ENCODE measurements at places on chromosomes 2 and 18.

DNA sequence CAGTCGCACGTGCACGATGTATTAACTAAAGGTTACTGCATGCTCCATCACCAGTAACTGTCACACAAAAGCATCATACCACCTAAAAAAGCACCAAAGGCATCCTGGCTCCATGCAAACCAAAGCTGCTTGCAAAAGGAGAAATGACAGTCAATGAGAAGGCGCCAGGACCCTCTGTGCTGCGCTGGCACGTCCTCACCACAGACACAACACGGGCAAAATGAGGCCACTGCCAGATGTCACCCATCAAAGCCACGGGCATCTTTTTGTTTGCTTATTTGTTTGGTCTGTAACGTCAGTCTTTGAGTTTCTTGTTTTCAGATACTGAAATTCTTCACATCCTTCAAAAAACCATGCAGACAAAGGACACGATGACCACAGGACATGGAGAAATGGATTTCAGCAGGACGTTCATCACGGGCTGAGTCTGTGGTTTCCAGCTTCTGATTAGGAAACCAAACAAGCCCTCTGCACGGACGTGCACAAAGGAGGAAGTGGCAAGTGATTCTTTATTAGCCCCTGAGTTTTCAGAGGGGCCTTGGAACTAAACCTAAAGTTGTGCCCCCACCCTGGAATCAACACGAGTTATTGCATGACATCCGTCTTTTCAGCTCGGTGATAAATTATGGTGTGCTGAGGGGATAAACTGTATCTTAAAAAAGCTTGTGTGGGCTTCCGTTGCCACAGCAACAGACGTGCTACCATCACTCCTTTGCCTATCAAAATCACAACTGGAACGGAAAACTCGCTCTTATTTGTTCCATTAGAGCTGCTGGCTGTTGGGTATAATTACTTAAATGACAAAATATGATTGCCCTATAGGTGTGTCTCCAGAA, 181.8 kb downstream of the EIPR1 start:
- H3K4me3 ChIP-seq = no peak overlapping the region
- H3K4me1 ChIP-seq = no peaks in the 10 kb centered on the region
- H3K36me3 ChIP-seq = peaks cover 9% of the 10 kb centered on the region
- no peaks in the 10 kb centered on the region for H3K27me3 ChIP-seq
- no peak overlapping the region for H3K27ac ChIP-seq
- no peak for DNase-seq

- H3K36me3 ChIP-seq = no peaks in the 10 kb centered on the region
- H3K27ac ChIP-seq = peak overlapping the region; percentile 77
- peak overlapping the region; percentile 61 for H3K4me3 ChIP-seq
- peak; percentile 13 for DNase-seq
- H3K27me3 ChIP-seq = no peaks in the 10 kb centered on the region
These were observed 217.5 kb downstream of the CAMKMT start for GRCh38 chr2:44579115-44579836.

GRCh38 chr2:47003641-47004427, 88.2 kb upstream of the MCFD2 start:
- peaks cover 10% of the 10 kb centered on the region for H3K36me3 ChIP-seq
- DNase-seq = no peak
- H3K27me3 ChIP-seq = no peaks in the 10 kb centered on the region
- no peak overlapping the region for H3K4me3 ChIP-seq

DNA sequence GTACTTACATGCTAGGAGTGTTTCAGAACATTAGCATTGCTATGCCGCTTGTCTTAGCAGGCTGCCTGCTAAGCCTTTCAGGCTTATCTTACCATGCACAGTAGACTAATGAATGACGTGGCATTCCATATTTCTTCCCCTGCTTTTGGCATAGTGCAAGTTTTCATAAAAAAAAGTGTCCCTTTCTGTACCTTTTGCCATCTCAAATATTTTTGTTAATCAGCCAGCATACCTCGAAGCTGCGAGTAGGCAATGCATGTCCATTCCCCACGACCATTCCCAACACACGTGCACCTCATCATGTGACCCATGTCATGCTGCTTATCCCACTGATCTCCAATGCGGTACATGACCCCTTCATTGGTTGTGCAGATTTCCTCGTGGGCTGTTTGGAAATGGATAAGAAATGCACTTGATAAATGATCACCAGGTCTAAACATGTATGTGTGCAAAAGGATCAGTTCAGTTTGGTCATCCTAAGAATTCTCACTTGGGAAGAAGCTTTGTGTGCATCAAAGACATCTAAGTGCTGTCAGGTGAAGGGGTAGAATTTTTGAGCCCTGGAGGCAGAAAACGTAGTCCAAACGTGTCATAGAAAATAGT, 13.9 kb downstream of the FN1 start:
- no peaks in the 10 kb centered on the region for H3K4me1 ChIP-seq
- no peaks in the 10 kb centered on the region for H3K36me3 ChIP-seq
- no peak for DNase-seq
- H3K27ac ChIP-seq = no peak overlapping the region
- H3K4me3 ChIP-seq = no peak overlapping the region

GRCh38 chr18:52468496-52468895, 128.5 kb downstream of the DCC start:
- H3K27me3 ChIP-seq = no peaks in the 10 kb centered on the region
- H3K27ac ChIP-seq = no peak overlapping the region
- DNase-seq = no peak
- H3K4me3 ChIP-seq = no peak overlapping the region
- H3K36me3 ChIP-seq = no peaks in the 10 kb centered on the region

GRCh38 chr18:8548186-8548585, 61.1 kb upstream of the RAB12 start:
- H3K4me1 ChIP-seq = no peaks in the 10 kb centered on the region
- no peak overlapping the region for H3K4me3 ChIP-seq
- no peak for DNase-seq
- no peaks in the 10 kb centered on the region for H3K36me3 ChIP-seq
- no peak overlapping the region for H3K27ac ChIP-seq

DNA sequence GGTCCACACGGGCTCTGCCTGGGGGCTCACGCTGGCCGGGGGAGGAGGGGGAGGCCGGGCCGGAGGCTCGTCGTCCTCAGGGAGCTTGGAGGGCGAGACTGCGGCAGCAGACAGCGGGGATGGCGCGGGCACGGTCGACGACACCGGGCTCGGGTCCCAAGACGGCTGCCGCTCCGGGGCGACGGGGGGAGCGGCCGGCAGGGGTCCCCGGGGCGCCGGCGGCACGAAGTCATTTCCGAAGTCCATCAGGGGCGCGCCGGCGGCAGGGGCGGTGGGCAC, 491 bp downstream of the RTN4 start:
- no peak for DNase-seq
- no peaks in the 10 kb centered on the region for H3K27me3 ChIP-seq
- H3K27ac ChIP-seq = peak overlapping the region; percentile 99
- peak overlapping the region; percentile 98 for H3K4me3 ChIP-seq

DNA sequence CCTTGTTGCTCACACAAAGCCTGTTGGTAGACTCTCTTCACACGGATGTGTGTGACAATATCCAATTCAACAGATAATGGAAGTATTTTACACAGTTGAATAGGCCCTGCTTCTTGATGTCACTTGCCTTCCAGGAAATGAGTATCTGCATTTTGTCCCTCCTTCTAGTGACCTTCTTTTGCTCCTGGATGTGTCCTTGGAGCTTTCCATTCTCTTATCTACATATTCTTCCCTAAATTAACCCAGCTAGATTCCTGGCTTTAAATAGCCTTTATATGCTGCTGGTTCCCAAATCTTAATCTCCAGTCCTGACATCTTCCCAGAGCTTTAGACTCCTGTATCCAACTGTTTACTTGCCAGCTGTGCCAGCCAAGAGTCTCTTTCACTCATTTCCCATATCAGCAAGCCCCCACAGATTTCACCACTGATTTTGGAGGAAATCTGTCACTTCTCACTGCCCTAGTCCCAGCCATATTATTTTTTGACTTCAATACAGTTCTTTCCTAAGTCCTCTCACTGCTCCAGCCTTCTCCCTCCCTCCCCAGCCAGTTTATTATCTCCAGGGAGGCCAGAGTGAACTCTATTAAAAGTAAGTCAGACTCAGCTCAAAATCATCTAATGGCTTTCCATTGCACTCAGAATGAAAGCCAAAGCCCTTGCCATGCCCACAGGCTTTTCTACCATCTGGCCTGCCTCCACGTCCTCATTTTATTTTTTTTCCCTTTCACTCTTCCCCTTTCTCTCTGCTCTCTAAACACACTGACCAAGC, 170.0 kb downstream of the PDE11A start:
- H3K4me3 ChIP-seq = no peak overlapping the region
- H3K36me3 ChIP-seq = no peaks in the 10 kb centered on the region
- DNase-seq = no peak
- H3K27ac ChIP-seq = no peak overlapping the region
- no peaks in the 10 kb centered on the region for H3K4me1 ChIP-seq

- H3K36me3 ChIP-seq = no peaks in the 10 kb centered on the region
- H3K27ac ChIP-seq = no peak overlapping the region
- H3K4me1 ChIP-seq = no peaks in the 10 kb centered on the region
These were observed 482.7 kb downstream of the DLGAP1 start for GRCh38 chr18:3972291-3972930.

DNA sequence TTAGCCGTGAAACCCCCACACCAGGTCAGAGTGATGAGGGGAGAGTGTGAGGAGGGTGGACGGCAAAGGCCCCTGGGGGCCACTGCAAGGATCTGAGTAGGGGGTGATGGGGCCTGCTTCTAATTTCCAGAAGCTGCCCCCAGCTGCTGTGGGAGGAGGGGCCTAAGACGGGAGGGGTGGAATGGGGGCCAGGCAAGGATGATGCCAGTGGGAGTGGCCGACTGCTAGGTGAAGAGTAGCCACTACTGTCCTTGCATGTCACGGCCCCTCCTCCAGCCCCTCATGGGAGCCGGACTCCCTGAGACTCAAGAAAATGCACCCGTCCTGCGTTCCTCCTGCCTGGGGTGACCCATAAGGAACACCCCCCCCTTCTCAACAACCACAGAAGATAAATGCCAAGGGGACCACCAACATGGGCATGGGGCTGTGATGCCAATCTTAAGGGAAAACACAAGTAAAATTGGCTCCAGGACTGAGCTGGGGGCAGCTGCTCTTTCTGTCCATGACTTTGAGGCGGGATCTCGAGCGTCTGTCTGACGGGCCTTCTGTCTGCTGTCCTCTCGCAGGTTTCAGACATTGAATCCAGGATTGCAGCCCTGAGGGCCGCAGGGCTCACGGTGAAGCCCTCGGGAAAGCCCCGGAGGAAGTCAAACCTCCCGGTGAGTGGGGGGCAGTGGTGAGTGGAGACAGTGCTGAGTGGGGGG, 24.2 kb upstream of the PRLH start:
- H3K4me1 ChIP-seq = no peaks in the 10 kb centered on the region
- H3K36me3 ChIP-seq = no peaks in the 10 kb centered on the region
- no peak overlapping the region for H3K27ac ChIP-seq
- DNase-seq = no peak
- H3K4me3 ChIP-seq = no peak overlapping the region
- no peaks in the 10 kb centered on the region for H3K27me3 ChIP-seq

DNA sequence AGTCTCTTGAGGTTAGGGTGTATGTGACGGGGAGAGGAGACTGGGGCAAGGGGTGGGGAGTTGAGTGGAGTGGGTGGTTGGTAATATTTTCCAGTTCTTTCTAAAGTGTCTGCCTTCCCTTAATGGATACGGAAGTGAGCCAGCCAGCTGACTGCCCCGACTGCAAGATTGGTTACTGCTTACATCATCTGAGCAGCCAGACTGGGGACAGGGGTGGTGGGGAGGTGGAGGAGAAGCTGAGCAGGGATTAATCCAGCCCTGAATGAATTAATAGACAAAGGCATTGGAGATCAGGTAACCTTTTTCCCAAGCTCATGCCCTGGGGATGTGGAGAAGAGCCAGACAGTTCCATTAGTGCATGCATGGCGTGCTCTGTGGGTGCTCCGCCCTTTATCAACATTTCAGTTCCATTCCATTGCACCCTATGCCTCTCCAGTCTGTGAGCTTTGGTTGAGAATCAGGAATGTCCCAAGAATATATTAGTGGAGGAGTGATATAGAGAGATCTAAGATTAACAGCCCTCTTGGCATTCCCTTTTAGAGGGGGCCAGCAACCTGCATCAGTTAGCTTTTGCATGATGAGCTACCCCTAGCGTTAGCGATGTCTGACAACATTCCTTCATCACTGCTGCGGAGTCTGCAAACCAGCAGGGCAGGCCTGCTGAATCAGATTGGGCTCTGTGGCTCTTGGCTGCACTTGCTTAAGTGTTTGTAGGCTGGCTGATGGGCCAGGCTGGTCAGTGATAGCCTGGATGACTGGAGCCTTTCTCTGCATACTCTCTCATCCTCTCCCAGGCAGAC, 67.4 kb downstream of the TNP1 start:
- H3K27me3 ChIP-seq = no peaks in the 10 kb centered on the region
- no peak overlapping the region for H3K27ac ChIP-seq
- no peaks in the 10 kb centered on the region for H3K36me3 ChIP-seq
- DNase-seq = no peak

GRCh38 chr18:74532511-74533025, 1.7 kb upstream of the CNDP1 start:
- no peak overlapping the region for H3K27ac ChIP-seq
- no peak for DNase-seq
- H3K4me3 ChIP-seq = no peak overlapping the region
- peaks cover 4% of the 10 kb centered on the region for H3K27me3 ChIP-seq

DNA sequence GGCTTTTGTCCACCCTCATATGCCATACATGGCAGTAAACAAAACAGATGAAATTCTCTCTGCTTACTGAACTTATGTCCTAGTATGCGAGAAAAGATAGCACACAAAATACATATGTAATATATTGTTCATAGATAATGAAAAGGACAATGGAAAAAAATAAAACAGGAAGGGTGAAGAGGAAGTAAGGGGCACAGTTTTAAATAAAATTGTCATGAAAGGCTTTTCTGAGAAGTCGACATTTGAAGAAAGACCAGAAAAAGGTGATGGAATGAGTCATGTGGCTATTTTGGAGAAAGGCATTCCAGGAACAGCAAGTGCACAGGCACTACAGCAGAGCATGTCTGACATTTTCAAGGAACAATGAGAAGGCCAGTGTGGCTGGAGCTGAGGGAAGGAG, 56.4 kb downstream of the KCNH7 start:
- H3K36me3 ChIP-seq = no peaks in the 10 kb centered on the region
- DNase-seq = no peak
- H3K4me3 ChIP-seq = no peak overlapping the region
- H3K27ac ChIP-seq = no peak overlapping the region
- no peaks in the 10 kb centered on the region for H3K27me3 ChIP-seq

DNA sequence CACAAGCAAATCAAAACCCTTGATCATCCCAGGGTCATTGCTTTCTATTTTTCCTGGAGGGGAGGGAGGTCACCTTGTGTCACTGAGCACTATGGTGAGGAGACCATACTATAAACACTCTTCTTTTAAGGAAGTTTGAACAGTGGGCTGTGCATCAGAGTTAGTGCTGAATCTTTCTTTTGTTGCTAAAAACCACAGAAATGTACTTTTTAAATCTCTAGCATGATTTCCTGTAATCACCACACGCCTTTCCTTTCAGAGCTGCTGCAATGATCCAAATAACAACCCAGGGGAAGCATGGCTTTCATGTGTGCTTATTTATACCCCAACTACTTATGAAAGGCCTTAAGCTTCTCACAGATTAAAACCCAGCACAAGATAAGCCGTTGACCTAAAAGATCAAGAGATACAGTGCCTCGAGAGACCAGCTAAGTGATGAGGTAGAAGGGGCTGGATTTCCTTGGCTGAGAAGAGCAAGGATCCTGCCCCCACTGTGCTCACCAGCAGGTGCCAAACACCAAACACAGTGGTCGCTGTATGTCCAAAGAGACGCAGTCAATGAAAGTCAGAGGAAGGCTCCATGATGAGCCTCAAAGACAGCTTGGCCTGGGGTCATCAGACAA, 34.7 kb downstream of the TRABD2A start:
- H3K4me1 ChIP-seq = peaks cover 92% of the 10 kb centered on the region
- DNase-seq = no peak
- peak overlapping the region; percentile 66 for H3K4me3 ChIP-seq
- no peaks in the 10 kb centered on the region for H3K27me3 ChIP-seq

- DNase-seq = no peak
- no peak overlapping the region for H3K4me3 ChIP-seq
- no peaks in the 10 kb centered on the region for H3K36me3 ChIP-seq
These were observed 15.0 kb upstream of the POLI start for GRCh38 chr18:54254265-54254758.

Measured in activated naive CD8-positive, alpha-beta T cell treated with anti-CD3 and anti-CD28 coated beads for 36 hours (primary cell).